ENCODE measurements at places on chromosomes 2 and 18. TPM values are rescaled to one million over a fixed set of nuclear protein-coding genes. Genes with fewer than 3 reads are reported as not detected.

DNA sequence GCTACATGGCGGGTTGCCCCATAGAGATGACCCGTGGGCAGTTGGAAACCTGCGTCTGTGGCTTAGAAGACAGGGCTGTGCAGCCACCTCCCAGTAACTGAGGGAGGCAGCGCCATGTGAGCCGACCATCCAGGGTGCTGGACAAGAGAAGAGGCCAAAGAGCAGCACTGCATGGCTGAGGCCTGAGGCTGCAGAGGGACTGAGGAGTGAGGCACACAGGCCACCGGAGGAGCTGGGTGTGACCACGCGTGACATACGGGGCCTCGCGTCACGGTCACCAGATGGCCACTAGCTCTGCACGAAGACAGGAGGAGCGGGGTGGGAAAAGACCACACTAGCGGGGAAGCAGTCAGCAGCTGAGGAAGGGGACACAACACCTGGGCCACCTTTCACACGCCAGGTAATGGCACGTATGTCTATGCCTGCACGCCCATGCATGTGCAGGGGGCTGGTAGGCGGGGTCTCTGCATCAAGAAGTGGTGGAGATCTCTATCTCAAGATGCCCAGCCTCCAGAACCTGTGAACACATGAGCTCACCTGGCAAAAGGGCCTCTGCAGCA is 61.4 kb downstream of the NDUFA10 start:
- no peak for DNase-seq

DNA sequence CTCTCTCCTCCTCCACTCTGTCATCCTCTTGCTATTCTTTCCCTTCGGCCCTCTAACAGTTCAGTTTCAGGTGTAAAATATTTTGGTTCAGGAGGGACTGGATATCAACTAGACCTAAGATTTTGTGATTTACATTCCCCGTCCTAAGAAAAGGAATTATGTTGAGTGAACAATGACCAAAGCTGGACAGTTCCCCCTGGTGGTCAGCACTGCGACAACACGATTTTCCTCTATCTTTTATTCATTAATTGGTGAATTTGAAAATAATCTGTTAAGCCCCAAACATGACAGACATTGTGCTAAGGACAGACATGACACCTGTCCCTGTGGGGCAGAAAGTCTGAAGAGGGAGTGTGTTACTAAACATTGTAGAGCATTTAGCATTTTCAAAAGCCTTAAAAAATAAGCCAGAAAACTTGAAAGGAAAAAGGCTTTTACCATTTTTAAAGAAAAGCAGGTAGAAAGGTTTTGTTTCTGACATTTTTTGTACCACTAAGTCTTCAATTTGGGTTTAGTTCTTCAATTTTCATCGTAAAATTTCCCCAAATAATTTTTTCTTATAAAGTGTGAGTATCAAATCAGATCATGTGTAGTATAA is 28.4 kb upstream of the GTF2A1L start:
- no peak for DNase-seq

- DNase-seq = no peak
Observed at GRCh38 chr2:10875126-10875525, 36.6 kb upstream of the KCNF1 start.

The FEV gene
- not detected for polyA plus RNA-seq

GRCh38 chr2:9675415-9676351 is 44.9 kb upstream of the YWHAQ start:
- DNase-seq = no peak

The PIEZO2 gene
- 0.18 TPM for polyA plus RNA-seq

- DNase-seq = peak; percentile 86
Observed at GRCh38 chr2:8684878-8685696, 3.2 kb downstream of the ID2 start.

GRCh38 chr2:10521356-10522169 is 73.4 kb upstream of the ODC1 start:
- DNase-seq = no peak

- DNase-seq = no peak
Observed at GRCh38 chr18:28357766-28358401, 181.0 kb upstream of the CDH2 start.

The ITGB6 gene
- 0.32 TPM for polyA plus RNA-seq

GRCh38 chr2:76316691-76317090 is 606.0 kb upstream of the GCFC2 start:
- no peak for DNase-seq

- DNase-seq = no peak
Observed at GRCh38 chr2:191148791-191149190, 2.0 kb downstream of the STAT4 start.

- no peak for DNase-seq
Observed at GRCh38 chr18:72555968-72556367, 11.8 kb upstream of the CBLN2 start.

- DNase-seq = no peak
Observed at GRCh38 chr2:205060269-205060668, 515.0 kb downstream of the PARD3B start.

- no peak for DNase-seq
Observed at GRCh38 chr18:13165636-13166423, 52.7 kb upstream of the LDLRAD4 start.

GRCh38 chr2:98157557-98157956 is 70.6 kb downstream of the VWA3B start:
- DNase-seq = no peak

- DNase-seq = peak; percentile 60
Observed at GRCh38 chr2:44392338-44392943, 30.7 kb downstream of the CAMKMT start.

GRCh38 chr18:56200381-56200911 is 437.9 kb downstream of the TXNL1 start:
- no peak for DNase-seq

GRCh38 chr18:13613591-13614501 is 112.5 kb downstream of the FAM210A start:
- DNase-seq = no peak

DNA sequence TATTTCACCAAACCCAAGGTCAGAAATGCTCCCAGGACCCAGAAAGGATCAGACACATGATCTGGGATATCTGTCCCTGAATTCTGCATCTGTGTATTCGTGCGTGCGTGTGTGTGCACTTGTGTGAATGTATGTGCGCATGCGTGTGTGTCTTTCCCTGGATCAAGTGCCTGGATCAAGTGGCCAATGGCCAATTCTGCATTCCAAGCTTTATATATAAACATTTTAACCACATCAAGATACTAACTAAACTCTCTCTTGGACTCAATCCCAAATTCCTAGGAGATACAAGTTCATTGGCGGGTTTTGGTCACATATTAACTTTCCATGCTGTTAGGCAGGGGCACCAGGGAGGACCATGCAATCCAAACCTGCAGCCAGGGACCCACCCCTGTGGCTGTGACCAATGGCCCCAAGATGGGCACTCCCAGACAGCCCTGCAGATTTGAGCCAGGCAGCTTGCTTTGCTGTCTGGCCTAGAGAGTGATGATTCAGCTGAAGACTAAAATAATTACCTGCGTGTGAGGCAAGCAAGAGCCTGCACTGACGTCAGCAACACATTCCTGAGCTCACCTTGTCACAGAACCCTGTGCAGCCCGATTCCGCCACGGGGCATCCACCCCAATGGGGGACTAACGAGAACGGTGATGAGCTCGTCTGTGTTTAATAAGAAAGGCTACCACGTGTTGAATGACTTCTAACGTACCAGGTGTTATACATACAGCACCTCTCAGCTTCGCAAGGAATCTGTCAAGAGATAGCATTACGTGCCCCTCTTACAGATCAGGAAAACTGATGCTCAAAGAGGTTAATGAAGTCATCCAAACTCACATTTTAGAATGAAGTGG is 45.3 kb upstream of the ROCK2 start:
- DNase-seq = no peak

- no peak for DNase-seq
Observed at GRCh38 chr2:32222966-32223365, 41.7 kb downstream of the NLRC4 start.

- no peak for DNase-seq
Observed at GRCh38 chr2:198312596-198313483, 508.4 kb downstream of the PLCL1 start.

GRCh38 chr2:16168506-16169264 is 228.3 kb downstream of the MYCN start:
- no peak for DNase-seq

DNA sequence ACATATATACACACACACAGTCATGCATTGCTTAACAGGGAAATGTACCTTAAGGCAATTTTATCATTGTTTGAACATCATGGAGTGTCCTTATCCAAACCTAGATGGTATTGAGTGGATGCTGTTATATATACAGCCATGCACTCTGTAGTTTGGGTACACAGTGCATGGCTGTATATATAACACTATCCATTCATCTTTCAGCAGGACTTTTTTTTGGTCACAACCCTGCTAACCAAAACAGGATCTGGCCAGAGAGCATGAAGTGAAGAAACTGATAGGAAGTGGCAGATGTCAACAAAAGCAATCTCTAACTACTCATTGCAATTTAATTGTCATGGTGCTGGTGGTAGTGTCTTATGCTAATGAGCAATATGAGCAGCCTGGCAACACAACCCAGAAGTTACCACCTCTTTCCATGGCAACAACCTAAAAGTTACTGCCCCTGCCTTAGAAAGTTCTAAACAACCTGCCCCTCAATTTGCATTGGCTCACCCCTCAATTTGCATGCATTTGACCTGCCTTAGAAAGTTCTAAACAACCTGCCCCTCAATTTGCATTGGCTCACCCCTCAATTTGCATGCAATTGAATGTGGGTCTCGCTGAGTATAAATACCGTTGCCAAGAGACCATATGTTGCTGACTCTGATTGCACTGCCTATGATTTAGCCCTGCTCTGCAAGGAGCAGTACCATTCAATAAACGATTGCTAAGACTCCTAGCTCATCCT is 434.9 kb downstream of the DSEL start:
- no peak for DNase-seq

- no peak for DNase-seq
Observed at GRCh38 chr2:18118703-18119102, 240.2 kb downstream of the KCNS3 start.

DNA sequence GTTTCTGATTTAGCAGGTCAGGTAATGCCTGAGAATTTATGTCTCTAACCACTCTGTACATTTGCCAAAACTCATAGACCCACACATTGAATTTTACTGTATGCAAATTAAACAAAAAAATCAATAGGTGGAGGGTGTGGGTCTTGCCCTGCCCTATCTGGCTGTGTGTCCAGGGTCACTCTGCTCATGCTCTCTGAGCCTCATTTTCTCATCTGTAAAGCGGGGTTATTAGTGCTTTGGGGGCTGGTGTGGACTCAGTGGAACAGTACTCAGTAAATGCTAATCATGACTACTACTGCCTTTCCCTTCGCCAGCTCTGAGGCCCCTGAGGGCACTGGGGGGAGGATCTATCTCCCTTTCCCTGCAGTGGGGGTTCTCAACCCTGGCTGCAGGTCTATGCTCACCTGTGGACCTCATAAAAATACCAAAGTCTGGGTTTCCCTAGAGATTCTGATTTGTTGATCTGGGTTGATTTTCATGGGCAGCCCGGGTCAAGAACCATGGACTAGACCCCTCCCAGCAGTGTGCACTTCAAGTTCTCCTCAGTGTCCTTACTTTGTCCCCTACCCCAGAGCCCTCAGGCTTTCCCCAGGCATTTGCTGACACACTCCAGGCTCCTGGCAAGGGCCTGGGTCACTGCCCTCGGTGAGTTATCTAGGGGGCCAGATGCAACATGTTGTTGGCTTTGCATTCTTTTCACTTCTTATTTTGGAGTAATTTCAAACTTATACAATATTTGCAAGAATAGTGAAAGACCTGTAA is 27.5 kb downstream of the MTHFD2 start:
- peak; percentile 26 for DNase-seq

GRCh38 chr2:44799105-44799504 is 142.4 kb upstream of the SIX3 start:
- no peak for DNase-seq

All from right cardiac atrium (tissue), 5 donors.